Nephron progenitor cell (in vitro differentiated cells): ENCODE measurements at places on chromosomes 16 and 17.

- no peak for DNase-seq
These were observed 54.6 kb downstream of the ZNF423 start for GRCh38 chr16:49801290-49801689.

DNA sequence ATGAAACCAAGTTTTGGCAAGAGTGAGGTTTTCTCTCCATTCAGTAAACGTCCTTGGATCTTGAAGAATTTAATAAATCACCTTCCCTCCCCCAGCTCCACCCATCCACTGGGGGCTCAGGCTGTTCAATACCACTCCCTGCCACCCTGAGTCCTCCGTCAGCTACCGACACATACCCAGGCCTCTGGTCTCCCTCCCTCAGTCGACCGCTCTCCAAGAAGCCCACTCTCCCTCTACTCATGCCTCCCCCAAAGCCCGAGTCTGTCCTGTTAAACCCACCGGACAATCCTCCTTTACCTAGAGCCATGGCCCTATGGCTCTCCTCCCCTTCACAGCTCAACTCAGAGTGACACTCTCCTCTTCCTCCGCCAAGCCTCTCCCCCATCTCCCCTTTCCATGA lies 19.7 kb upstream of the SLC4A1 start:
- DNase-seq, result no peak

DNA sequence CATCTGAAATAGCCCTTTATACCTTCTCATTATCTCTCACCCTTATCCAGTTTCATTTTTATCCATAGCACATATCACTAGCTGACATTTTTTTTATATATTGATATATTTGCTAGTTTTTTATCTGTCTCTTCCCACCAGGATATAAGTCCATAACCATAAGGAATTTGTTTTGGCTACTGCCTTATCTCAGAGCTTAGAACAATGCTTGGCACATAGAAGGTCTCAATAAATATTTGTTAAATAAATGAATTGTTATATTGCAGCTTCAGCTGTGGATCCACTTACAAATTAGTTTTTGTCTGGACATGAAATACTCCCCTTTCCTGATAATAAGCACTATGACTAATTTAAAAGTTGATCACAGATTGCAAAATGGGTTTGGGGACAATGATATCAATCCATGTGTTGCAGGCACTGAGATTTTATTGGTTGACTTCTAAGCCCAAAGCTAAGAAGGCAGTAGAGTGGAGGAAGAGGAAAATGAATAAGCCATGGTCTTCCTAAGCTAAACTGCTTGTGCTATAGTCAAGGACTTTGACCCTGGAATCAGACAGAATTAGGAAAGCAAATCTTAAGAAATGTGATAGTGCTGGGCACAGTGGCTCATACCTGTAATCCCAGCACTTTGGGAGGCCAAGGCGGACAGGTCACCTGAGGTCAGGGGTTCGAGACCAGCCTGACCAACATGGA lies 31.9 kb upstream of the YPEL2 start:
- DNase-seq, result no peak

- DNase-seq, result no peak
These were observed 156.3 kb downstream of the MYO1D start for GRCh38 chr17:32720671-32721070.

- no peak for DNase-seq
These were observed 22.0 kb upstream of the NSMCE1 start for GRCh38 chr16:27290562-27290961.

- no peak for DNase-seq
These were observed 24.1 kb downstream of the MYBBP1A start for GRCh38 chr17:4530799-4531730.

- DNase-seq, result no peak
These were observed 63.7 kb downstream of the CACNG1 start for GRCh38 chr17:67107811-67108775.

DNA sequence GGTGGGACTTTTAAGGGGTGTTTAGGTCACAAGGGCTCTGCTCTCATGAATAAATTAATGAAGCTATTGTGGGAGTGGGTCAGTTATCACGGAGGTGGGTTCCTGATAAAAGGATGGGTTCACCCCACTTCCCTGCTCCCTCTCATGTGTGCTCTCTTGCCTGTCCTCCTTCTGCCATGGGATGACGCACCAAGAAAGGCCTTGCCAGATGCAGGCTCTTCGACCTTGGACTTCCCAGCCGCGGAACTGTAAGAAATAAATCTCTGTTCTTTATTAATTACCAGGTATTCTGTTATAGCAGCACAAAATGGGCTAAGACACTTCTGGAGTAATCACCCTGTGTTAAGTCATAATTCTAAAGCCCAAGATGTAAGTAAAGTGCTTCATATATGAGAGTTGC lies 141.5 kb downstream of the ASIC2 start:
- no peak for DNase-seq

- DNase-seq, result no peak
These were observed 873.3 kb upstream of the SOX9 start for GRCh38 chr17:71247441-71248015.

- no peak for DNase-seq
These were observed 8.4 kb downstream of the TNFAIP1 start for GRCh38 chr17:28344011-28344410.

DNA sequence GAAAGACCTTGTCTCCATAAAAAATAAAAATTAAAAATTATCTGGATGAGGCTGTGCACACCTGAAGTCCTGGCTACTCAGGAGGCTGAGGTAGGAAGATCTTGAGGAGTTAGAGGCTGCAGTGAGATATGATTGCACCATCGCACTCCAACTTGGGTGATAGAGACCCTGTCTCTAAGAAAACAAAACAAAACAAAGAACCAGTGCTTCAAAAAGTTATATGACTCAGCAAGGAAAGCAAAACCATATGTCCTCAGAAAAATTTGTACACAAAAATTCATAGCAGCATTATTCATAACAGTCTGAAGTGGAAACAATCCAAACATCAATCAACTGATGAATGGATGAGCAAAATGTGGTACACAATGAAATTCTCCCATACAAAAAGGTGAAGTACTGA lies 48.9 kb downstream of the SLFN5 start:
- no peak for DNase-seq

GRCh38 chr16:27671410-27671809 lies 121.5 kb downstream of the KATNIP start:
- DNase-seq, result no peak

DNA sequence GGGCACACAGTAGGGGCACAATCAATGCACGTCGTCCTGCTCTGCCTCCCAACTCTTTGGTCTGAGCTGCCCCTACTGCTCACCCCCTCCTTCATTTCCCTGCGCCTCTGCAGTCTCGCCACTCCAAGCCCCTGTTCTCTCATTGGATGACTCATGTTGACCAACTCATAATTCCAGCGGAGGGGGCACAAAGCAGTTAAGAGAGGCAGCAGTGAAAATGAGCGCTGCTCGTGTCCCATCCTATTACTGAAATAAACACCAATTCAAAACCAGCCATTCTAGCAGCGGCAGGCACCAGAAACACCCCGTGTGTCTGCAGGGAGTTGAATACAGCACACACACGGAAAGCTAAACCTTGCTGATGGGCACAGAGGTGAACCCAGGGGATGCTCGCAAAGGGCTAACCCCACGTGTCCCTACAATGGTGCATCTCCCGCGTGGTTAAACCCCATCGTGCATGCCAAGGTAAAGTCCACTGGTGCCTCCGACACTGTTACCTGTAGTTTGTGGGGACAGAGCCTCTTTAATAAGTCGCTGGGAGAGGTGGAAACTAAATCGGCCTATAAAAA lies 310.4 kb downstream of the XYLT1 start:
- peak; percentile 5 for DNase-seq

- DNase-seq, result no peak
These were observed 18.0 kb downstream of the CCR7 start for GRCh38 chr17:40547079-40547784.

- DNase-seq, result no peak
These were observed 3.6 kb downstream of the PIEZO1 start for GRCh38 chr16:88781140-88782077.

- DNase-seq, result peak; percentile 69
These were observed 214.1 kb upstream of the FOXF1 start for GRCh38 chr16:86296256-86296655.

GRCh38 chr17:50352072-50352692 lies 6.3 kb downstream of the XYLT2 start:
- DNase-seq, result no peak

- DNase-seq, result no peak
These were observed 112.2 kb upstream of the ZNF750 start for GRCh38 chr17:82952019-82952418.

- DNase-seq, result no peak
These were observed 14.6 kb downstream of the HSD11B2 start for GRCh38 chr16:67445441-67445912.

DNA sequence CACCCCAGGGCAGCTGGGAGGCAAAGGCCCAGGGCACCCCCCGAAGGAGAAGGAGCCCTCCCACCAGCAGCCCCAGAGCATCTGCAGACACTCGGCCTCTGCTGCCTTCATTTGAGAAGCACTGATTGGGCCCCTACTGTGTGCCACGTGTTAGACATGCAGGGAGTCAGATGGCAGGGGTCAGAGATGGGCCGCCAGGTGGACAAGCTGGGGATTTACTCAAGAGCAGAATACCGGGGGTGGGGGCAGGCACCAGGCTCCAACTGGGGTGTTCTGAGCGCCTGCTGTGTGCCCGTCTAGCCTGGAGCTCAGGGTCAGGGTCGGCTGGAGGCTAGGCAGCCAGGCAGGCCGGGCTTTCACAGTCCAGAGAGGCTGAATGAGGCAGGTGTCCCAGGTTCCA lies 18.7 kb downstream of the TPSG1 start:
- no peak for DNase-seq

DNA sequence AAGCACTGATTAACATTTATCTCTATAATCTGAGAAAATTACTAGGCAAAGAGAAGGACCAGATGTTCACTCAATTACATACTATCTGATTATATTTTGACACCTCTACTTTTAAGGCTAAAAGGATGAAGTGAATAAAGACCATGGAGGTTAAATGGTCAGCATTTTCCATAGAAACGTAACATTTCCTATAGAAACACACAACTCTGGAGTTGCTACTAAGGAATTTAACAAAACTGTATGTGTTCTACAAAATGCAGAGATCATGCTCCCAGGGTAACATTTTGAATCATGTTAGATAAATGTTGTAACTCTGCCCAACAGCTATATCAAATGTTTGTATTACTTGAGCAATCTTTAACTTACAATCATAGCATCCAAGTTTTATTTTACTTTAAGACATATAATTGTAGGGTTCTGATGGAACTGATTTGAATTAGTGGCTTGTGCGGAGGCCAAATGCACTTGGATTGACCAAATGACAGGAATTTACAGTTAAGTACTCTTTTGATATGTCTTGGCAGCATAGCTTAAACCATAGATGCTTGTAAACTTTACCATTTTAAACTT lies 97.7 kb downstream of the RPGRIP1L start:
- no peak for DNase-seq

DNA sequence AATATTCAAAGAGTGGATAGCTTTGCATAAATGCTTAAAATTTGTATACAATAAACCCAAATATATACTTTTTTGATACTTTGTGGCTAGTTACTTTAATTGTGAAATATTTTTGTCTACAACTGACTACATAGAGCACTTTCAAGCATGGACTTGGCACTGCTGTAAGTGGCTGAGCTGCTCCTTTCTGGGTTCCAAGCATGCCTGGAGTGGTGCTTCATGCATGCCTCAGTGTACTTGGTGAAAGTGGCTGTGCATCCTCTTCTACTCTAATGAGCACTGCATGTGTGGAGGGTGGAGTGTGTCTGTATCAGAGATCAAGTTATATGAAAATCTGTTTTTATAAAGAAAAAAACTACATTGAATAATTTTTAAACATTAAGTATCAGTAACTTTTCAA lies 94.1 kb downstream of the OMG start:
- DNase-seq, result no peak

DNA sequence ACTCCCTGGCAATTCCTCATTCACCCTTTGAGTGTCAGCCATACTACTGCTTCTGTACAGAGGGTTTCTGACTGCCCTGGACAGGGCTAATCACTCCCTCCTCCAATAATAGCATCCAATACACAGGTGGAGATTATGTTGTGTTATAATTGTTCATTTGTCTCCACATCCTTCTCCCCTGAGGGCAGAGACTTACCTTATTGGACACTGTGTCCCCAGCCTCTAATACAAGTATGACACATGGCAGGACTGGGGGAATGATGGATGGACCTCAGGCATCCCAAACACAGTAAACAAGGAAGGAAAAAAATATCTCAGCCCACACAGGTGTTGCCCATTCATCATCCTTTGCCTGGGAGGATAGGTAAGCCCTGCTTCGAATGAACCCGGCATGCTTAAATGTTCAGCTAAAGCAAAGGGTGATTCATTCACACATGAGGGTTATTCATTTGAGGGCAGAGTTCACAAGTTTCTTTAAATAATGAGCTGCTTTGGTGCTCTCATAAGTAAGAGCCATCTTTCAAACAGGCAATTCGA lies 34.8 kb downstream of the MMD start:
- DNase-seq, result no peak

DNA sequence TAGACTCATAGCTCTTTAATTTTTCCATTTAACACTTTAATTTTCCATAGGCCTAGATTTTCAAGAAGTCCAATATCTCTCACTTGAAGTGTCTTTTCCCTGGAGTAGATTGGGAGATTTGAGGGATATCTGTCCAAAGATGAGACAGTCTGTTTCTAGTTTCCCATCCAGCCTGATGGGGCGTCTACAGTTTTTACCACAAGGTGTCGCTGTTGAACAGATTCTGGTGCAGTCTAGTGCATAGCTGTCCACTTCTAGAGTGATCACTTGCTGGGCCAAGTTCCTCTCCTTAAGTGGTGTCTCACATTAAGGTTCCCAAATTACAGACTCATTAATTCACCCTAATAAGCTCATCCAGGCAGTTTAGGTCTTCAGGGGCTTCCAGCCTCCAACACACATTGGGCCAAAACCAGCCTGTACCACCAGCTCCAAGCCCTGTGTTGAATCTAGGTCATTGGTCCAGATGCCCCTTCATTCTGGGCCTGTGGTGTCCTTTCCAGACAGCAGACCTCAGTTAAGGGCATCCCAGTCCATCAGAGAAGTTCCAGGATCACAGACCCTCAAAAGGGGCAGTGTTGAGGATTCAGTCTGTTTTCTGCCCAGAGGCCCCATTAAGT lies 9.4 kb downstream of the SNX20 start:
- peak; percentile 38 for DNase-seq
